ENCODE measurements at places on chromosomes 1 and 21. TPM values are rescaled to one million over a fixed set of nuclear protein-coding genes. Genes with fewer than 3 reads are reported as not detected.

TAS1R3 gene
- 0.23 TPM for total RNA-seq

ZMYND12 gene
- total RNA-seq, result 0.30 TPM

CD101 gene
- total RNA-seq, result 0.18 TPM

NCF2 gene
- total RNA-seq, result not detected

OR6Y1 gene
- total RNA-seq, result not detected

IL20 gene
- not detected for total RNA-seq

GBP7 gene
- total RNA-seq, result not detected

NBPF12 gene
- 8.5 TPM for total RNA-seq

FCMR gene
- not detected for total RNA-seq

MTX1 gene
- total RNA-seq, result 43.1 TPM

PRXL2B gene
- total RNA-seq, result 8.9 TPM

LCE1D gene
- total RNA-seq, result not detected

TMEM82 gene
- total RNA-seq, result not detected

KRTAP11-1 gene
- total RNA-seq, result not detected
